ENCODE measurements at places on chromosomes 7 and 10.

DNA sequence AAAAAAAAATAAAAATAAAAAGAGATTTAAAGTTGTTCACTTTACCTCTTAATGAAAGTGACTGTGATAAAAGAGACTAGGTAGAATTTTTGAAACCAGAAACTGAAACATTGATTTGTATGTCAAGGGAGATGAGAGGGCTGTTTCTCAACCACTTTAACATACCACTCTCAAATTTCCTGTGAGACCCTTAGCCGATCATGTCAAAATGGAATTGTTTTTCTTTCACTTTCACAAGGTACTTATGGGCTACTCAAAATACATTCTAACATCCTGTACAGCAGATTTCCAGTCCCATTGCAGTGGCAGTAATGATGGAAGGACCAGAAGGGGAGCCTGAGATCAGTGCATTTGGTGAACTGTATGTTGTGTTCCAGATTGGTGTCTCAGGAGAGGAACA lies 261.2 kb downstream of the PPP1R3A start:
- no peak for DNase-seq

DNA sequence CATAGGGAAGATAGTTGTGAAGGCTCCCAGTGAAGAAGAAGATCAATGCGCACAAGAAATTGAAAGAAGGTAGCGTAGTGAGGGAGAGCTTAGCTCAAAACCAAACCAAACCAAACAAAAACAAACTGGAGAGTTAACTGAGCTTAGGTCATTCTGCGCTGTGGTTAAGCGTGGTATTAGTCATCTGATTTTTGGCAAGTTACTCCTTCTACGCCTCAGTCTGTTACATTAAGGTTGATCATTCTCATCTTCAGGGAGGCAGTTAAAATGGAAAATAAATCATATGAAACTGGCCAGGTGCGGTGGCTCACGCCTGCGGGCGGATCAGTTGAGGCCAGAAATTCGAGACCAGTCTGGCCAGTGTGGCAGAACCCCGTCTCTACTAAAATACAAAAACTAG lies 259.7 kb downstream of the EXOC4 start:
- no peak for DNase-seq

DNA sequence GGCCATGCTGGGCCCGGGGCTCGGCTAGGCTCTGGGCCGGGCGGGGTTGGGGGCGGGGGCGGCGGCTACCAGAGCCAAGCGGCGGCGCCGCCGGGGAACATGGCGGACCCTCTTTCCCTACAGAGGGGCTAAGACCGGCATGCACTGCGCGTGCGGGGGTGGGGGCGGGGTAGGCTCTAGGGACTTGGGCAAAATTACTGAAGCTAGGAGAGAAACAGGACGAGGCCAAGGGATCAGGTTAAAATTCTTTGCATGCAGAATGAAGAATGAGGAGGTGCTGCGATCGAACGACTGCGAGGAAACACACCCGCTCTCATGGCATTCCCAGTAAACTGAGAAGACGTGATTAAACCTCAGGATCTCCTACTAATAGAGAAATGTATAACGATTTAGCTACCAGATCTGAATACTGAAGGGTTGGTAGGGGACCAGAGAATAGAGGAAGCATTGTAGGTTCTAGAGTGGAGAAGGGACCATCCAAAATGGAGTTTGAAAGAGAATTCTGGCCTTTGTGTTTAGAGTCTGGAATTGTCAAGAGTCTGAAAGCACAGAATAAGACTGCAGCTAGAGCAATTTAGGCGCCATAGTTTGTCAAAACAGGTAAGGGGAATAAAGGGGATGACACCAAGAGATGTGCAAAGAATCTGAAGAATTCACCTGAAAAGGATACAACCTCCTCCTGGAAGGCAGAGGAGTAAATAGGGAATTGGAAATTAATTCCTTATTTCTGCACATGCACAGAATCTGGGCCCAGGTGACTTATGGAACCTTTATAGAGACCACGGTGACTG lies at the start of gene PPP3CB:
Gene PPP3CB, minus strand, starts transcription at position 141 of the 791 bp plus-strand sequence. Its CDS starts 135 bp downstream, at position 6.
- peak; percentile 82 for DNase-seq

- no peak for DNase-seq
Measured at GRCh38 chr7:24455813-24456525, 117.3 kb upstream of the PALS2 start.

DNA sequence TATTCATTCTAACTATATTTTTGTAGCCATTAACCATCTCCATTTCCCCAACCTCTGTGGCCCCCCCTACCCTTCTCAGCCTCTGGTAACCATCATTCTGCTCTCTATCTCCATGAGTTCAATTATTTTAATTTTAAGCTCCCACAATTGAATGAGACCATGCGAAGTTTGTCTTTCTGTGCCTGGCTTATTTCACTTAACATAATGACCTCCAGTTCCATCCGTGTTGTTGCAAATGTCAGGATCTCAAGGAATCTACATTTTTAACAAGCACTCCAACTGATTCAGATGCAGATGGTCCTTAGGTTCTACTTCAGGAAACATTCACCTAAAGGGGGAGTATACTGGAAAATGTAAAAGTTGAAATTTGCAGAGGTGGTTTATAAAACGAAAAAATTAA lies 60.2 kb upstream of the PTPN12 start:
- no peak for DNase-seq

DNA sequence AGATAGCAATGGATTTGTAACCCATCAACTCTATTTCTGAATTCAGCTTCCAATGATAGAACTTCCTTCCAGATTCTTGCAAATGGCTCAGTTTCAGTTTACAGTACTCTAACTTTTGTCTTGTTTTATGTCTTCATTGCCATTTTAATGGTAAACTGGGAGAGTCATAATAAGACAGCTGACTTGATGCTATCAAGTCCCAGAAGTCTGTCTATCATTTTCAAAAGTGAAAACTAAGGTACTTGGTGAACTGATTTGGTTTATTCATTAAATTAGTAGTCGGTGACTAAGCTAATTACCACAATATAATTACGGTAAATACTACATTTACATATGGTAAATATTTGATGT lies 25.0 kb downstream of the RTKN2 start:
- DNase-seq: no peak

DNA sequence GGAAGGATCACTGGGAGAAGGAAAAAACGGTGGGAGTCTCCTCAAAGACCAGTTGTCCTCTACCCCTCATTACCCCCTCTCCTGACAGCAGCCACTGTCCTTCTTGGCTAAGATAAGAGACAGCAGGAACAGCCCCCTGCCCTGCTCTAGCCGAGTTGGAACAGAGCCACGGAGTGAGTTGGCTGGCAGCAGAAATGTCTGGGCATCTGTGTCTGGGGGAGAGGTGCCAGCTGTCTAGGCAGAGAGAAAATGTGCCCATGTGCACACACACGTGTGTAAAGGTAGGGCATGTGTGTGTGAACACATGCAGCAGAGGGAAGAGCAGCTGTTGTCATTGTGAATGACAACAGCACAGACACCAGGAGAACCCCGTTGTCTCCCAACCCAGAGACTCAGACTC lies 9.4 kb upstream of the HILPDA start:
- no peak for DNase-seq

GRCh38 chr7:144955422-144955821 lies 119.6 kb upstream of the TPK1 start:
- no peak for DNase-seq

- no peak for DNase-seq
Measured at GRCh38 chr7:90579181-90579688, 16.9 kb upstream of the CDK14 start.

GRCh38 chr7:111041577-111041976 lies 49.4 kb upstream of the LRRN3 start:
- DNase-seq: no peak

DNA sequence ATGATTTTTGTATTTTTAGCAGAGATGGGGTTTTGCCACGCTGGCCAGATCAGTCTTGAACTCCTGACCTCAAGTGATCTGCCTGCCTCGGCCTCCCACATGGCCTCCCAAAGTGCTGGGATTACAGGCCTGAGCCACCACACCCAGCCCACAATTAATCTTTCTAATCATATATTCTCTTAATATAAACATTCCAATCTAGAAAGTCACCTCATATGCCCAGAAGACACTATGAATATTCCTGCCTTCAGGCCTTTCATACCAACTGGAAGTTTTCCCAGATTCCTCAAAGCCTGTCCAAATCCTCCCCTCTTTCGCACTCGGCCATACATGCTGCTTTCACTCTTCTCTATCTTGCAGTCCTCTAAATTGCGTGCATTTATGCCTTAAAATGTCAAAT lies 32.6 kb downstream of the PDZD8 start:
- DNase-seq: no peak

GRCh38 chr10:32125023-32125422 lies 68.8 kb upstream of the KIF5B start:
- DNase-seq: no peak

DNA sequence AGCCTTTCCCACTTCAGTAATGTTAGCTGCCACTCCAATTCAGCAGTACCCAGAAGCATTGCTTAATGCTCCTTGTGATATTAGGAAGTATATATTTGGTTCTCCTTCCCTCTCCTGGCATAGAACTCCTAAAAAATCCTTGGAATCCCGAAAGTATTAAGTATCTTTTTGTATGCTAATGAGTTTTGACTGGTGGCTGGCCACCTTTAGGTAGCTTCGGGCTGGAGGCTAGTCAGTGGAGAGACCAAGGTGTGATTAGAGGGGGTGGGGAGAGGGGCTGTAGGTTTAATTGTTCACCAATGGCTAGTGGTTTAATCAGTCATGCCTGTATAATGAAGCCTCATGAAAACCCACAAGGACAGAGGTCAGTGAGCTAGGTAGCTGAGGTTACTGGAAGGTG lies 12.2 kb downstream of the COMTD1 start:
- DNase-seq: no peak

- DNase-seq: no peak
Measured at GRCh38 chr10:131692686-131693334, 208.0 kb upstream of the PPP2R2D start.

GRCh38 chr7:147903536-147904218 lies 686.9 kb upstream of the C7orf33 start:
- DNase-seq: no peak

GRCh38 chr7:115319541-115319940 lies 397.6 kb downstream of the MDFIC start:
- DNase-seq: no peak

GRCh38 chr10:99540657-99541531 lies 8.2 kb downstream of the NKX2-3 start:
- DNase-seq: no peak

GRCh38 chr7:99790407-99790806 lies 6.4 kb upstream of the CYP3A4 start:
- no peak for DNase-seq

GRCh38 chr10:74434547-74434946 lies 283.5 kb downstream of the ADK start:
- DNase-seq: no peak

DNA sequence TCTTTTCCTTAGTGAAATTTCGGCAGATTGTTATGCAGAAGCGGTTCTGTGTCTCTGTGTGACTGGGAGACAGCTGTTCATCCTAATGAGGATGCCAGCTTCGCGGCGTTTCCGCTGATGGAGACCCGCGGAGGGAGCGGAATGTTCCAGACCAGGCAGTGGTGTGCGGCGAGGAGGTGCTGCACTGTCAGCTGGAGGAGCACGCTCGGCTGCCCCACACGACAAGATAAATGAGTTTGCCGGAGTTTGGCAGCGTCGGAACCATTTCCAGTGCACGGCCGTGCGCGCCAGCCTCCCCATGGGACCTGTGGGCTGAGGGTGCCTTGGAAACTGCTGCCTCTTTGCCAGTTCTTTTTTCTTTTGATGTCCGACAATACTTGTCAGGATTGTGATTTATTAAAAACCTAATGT lies 64.6 kb downstream of the WDR37 start:
- no peak for DNase-seq

- no peak for DNase-seq
Measured at GRCh38 chr7:16561943-16562342, 35.3 kb downstream of the LRRC72 start.

DNA sequence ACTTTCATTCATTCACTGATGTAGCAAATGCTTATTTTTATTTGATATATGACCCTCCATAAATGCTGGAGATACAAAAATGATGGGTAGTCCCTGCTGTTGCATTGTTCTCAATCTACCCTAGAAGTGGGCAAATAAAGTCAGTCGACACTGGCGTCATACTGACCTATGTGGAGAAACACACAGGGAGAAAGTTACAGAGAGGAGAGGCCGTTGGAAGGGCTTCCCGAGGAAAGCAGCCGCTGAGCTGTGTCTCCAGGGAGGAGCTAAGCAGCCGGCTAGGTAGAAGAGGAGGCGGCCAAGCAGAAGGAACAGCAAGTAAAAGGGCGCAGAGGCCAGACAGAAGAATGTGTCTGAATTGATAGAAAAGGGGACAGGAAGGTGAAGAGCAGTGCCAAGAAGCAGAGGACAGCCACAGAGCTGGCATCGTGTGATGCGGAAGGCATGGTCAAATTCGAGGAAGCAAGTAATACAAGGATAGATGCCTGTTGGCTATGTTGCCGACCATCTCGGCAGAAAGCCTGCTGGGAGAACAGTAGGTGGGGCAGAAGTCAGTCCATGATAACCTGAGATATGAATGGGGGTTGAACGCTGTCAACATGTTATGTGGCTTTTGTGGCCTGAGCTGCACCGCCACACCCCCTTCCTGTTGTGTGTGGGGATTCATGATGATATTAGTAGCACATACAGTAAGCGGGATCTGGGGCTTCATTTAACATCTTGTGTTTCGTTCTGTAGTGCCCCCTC lies 25.9 kb downstream of the ST8SIA6 start:
- DNase-seq: peak; percentile 38

GRCh38 chr7:155106356-155106755 lies 36.2 kb downstream of the HTR5A start:
- DNase-seq: no peak

GRCh38 chr7:121500360-121501058 lies 104.4 kb upstream of the FAM3C start:
- no peak for DNase-seq

- DNase-seq: no peak
Measured at GRCh38 chr10:86257683-86258082, 108.9 kb downstream of the GRID1 start.

GRCh38 chr7:43906331-43907010 lies at the start of gene URGCP:
Gene URGCP (minus strand): TSS chr7:43906596. CDS start chr7:43906575, 21 bp downstream.
- DNase-seq: peak; percentile 34

GRCh38 chr10:99870123-99870730 lies 87.8 kb downstream of the ABCC2 start:
- peak; percentile 35 for DNase-seq

DNA sequence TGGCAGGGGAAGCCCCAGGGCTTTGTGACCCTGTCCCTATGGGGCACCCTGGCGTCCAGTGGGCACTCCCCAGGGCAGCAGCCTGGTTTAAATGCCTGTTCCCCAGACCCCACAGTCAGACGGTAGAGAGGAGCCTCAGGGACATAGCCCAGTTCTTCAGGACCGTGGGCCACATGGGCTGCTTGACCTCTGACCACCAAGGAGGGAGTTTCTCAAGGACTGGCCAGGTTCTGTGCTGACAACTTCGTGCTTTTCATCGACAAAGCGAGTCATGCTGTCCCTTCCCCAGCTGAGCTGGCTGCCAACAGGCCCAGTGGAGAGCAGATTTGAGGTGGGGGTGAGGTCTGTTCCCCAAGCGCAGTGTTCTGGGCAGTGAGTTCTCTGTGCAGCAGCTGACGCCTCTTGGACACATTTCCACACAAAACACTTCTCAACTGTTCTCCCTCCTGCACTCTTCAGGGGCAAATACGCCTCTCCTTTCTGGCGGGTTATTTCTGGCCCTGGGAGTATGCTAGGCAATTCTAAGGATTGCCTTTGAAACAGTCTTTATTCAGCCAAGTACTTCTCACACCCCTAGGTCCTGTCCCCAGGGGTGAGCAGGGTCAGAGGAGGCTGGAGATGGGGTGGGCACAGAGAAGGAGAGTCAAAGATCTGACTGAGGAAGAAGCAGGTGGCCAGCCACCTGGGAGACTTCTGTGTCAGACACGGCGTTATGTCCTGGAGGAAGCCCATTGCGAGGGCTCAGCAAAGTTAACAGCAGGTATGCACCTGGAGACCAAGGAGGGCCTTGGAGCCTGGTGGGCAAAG lies 57.3 kb upstream of the CAMK2B start:
- DNase-seq: no peak

Measured in stimulated activated CD8-positive, alpha-beta memory T cell treated with anti-CD3 and anti-CD28 coated beads, Interleukin-2, amount 100 ng/mL, for 48 hours (primary cell).